Stomach (tissue), 19 donors: ENCODE measurements at places on chromosomes 3 and 15. TPM values are rescaled to one million over a fixed set of nuclear protein-coding genes. Genes with fewer than 3 reads are reported as not detected.

The MST1 gene
- polyA plus RNA-seq = 18.9 TPM

The AADACL2 gene
- not detected for polyA plus RNA-seq

The LRRN1 gene
- polyA plus RNA-seq = 2.1 TPM

The KNG1 gene
- polyA plus RNA-seq = not detected

- H3K27ac ChIP-seq = no peak overlapping the region
- H3K4me1 ChIP-seq = peaks cover 14% of the 10 kb centered on the region
- no peak for DNase-seq
- H3K36me3 ChIP-seq = no peaks in the 10 kb centered on the region
Measured at GRCh38 chr15:39151545-39151944, 429.3 kb upstream of the THBS1 start.
